Small intestine (tissue), 16 donors: ENCODE measurements at places on chromosomes 2 and 18. TPM values are rescaled to one million over a fixed set of nuclear protein-coding genes. Genes with fewer than 3 reads are reported as not detected.

GRCh38 chr2:150626934-150627411 lies 139.5 kb upstream of the RND3 start:
- no peak for DNase-seq

DNA sequence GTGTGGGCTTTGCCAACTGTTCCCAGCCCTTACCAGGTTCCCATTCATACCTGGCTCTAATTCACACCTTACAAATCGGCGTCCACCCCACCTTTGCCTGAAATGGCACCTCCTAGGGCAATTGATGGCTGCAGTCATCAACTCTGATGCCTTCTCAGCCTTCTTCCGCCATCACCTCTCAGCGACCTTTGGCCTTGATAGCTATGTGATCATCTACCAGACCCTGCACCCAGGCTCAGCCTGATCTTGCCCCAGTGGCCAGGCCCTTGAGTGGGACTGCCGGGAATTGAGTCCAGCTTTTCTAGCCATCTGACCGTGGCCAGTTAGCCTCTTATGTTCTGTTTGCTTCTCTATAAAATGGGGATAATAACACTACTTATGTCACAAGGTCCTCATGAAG lies 32.5 kb downstream of the PSD4 start:
- peak; percentile 80 for DNase-seq

GRCh38 chr18:25795213-25795612 lies 295.2 kb downstream of the SS18 start:
- DNase-seq = no peak

Gene CGREF1
- 3.8 TPM for polyA plus RNA-seq
